ENCODE measurements at places on chromosomes 11 and 22.

DNA sequence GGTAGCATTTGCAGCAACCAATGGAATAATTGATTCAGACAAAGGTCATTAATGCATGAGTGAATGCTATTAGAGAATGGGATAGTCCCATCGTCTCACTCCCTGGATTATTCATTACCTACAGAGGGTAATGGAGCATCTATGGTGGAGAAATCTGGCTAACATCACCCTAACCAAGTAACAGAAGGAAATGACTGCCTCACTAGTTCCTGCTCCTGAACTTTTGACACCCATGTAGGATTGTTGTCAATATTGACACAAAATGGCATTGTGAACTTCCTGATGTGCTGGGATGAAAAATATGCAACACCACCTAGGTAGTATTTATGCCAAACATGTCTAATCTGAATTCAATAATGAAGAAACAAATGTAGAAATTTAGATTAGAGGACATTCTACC, 44.0 kb upstream of the KIRREL3 start:
- no peak for DNase-seq

- DNase-seq: no peak
Observed at GRCh38 chr11:122394313-122394712, 261.2 kb upstream of the UBASH3B start.

DNA sequence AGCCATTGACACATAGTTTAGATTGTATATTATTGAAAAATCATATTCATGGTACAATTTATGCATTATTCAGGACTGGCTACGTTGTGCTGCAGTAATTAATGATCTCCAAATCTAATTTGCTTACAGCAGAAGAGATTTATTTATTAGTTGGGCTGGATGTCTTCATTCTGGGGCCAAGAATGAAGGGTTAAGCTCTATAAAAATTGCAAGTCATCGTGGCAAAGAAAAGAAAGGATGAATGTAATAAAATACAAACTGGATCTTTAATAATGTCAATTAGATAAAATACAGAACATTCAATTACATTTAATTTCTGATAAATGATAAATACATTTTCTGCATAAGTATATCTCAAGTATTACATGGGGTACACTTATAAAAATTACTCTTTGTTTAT, 151.8 kb upstream of the ANO5 start:
- DNase-seq: no peak

DNA sequence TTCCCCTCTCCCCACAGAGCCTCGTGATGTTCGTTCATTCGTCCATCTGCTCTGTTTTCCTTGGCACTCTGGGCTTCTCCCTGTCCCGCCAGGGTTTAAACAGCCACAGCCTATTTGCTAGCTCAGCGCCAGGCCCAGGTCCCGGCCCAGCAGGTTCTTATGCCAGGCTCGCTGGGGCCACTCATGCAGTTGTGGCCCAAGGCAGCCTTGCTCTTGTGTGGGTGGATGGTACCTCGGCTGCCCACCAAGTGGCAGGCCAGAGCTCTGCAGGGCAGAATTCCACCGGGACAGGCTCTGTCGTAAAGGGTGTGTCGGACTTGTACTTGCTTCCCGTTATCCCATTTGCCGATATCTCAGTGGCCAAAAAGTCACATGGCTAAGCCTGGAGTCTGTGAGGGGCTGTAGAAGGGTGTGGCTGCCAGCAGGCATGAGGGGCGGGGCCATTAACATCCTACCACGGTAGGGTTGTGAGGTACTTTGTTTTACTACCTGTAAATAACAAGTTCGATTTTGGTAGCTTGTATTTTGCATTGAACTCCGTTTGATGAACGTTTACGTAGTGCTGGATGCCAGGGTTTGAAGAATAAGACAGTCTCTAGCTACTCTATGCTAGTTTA, 7.9 kb downstream of the FAM118A start:
- no peak for DNase-seq

DNA sequence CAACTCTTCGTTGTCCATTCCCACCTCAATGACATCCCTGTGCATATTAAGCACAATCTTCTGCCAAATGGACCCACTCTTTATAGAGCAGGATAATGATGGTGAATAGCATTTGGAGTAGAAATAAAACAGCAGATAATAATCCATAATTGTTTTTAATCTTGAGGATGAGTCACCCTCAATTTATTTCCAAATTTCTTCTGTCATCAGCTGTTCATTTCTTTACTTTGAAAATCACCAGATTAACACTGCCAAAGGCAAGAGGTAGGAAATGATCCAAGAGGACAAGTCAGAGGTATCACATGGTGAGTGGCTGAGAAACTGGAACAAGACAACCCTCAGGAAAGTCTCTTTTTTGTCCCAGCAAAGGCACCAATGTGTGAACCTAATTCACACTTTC, 7.3 kb upstream of the AMBRA1 start:
- no peak for DNase-seq

- no peak for DNase-seq
Observed at GRCh38 chr11:34300926-34301295, 56.9 kb downstream of the ABTB2 start.

- no peak for DNase-seq
Observed at GRCh38 chr22:29860006-29860766, 22.1 kb upstream of the ASCC2 start.

- no peak for DNase-seq
Observed at GRCh38 chr22:41914611-41915034, 251 bp downstream of the SHISA8 start.

DNA sequence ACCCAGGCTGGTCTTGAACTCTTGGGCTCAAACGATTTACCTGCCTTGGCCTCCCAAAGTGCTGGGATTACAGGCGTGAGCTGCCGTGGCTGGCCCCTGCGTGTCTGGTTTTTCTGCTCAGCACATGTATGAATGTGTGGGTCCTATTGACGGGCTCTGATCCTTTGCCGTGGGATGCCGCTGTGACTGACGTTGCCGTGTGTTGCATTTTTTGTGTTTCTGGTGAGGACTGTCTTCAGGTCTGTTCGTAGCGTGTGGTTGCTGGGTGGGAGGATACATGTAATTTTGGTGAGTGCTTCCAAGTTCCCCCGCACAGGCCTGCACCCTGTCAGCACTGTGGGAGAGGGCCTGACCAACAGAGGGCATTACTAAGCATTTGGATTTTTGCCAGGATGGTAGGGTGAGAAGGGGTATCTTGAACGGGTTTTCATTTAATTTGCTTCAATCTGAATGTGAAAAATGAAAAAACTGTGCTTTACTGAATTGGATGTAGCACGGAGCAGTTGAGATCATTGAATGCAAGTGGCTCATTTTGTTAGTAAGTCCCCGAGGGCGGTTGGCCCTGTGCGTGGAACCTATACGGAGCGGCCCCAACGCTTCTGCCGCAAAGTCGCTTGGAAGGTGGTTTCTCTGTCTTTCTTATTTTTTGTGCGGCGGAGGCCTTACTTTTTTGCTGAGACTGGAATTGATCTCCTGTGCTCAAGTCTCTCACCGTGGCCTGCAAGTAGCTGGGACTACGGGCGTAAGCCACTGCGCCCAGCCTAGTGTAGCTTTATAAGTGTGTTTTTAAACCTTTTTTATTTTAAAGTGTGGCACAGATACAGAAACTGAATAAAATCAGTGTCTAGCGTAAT, 8.2 kb downstream of the ZBED4 start:
- DNase-seq: no peak

DNA sequence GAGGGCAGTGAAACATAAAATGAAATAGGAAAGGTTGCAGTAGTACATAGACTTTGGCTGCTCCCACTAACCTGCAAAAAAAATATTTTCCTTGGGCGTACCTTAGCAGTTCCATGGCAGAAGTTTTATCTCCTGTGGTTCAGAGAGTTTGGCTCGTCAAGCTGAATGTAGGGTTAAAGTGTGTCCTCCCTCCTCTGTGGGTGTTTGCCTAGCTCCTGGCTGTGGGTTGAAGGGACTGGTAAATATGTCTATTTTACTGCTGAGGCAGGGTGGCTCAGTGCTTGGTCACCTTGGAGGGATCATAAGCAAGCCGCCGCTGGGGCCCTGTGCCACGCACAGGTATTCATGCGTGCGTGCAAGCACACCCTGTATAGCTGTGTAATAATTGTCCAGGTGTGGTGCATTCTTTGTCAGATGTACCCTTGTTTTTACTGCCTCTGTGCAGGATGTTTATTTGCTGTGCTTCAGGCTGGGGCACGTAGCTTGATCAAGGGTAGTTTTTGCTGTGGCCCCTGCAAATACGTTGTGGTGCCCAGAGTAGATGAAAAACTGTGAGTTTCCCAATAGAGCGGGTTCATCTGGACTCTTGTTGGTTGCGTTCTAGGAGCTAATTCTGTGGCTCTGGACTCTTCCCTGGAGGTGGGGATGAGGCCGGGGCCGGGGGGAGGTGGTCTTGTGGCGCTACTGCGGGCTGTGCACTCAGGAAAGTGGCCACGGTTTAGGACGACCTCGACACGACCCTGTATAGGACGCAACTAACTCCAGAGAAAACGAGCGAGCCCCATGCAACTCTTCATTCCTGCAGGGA, 732 bp upstream of the SORL1 start:
- no peak for DNase-seq

GRCh38 chr11:126284829-126285228, 1.9 kb downstream of the TIRAP start:
- DNase-seq: no peak

DNA sequence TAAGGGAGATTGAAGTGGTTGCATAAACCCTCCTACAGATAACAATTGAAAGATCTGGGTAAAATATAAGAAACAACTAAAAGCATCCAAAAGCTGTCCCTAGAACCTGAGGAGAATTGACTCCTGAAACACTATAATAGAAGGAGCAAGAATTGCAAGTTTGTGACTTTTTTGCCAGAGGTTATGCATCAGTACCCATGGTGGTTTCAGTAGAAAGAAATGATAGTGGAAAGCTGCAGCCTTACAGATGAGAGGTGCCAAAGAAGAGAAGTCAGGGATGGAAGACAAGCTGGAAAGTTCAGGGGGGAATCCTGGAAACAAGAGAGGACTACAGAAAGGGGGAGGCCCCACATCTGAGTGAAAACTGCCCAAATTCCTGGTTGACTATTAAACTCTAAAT, 80.7 kb downstream of the PACS1 start:
- DNase-seq: no peak

GRCh38 chr11:96075532-96075959, 151.6 kb upstream of the MTMR2 start:
- DNase-seq: no peak

DNA sequence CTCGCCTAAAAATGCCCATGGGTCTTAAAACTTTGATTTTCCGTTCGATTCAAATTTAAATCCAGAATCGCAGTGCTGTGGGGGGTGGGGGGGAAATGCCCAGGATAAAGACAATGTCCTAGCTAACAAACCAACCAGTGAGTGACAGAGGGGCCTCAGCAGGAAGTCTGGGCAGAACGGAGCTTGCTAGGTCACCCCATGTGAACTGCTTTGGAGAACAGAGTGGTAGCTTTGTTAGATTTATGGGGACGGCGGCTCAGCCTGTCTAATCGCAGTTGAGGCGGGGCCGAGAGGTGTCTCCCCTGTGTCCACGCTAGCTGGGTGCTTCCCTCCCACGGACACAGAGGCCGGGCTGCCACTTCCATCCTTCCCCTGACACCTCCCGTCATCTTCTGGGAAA, 243.9 kb downstream of the CTTN start:
- no peak for DNase-seq

DNA sequence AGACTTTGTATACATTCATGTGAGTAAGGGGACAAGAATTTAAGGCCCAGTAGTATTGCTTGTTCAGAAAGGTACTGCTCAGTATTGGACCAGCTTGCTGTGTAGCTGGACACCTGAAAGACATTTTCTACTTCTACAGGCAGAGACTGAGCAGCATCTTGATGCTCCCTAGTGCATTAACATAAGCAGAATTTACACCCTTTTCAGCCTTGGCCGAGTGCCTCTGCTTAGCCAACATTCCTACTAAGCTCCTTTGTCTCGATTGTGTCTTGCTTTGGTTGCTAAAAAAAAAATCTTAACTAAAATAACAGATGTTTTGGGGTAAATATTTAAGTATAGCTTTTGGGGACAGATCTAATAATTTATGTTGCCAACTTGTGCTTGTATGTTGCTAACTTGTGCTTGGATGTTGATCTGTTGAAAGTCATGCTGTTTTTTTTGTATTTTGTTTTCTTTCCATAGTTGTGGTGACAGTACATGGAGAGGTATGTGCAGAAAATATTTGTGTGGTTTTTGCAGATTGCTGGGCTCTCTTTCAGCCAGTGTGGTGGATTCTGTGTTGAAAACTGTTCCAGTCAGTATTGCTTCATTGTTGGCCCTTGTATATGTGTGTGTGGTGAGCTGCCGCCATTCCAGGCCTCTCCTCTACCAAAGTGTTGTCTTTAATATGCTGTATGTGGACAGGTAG, 3.7 kb downstream of the PTS start:
- no peak for DNase-seq

- peak; percentile 78 for DNase-seq
Observed at GRCh38 chr22:23192133-23192532, 11.8 kb downstream of the BCR start.

- peak; percentile 61 for DNase-seq
Observed at GRCh38 chr22:24140357-24140756, 40.9 kb upstream of the SUSD2 start.

DNA sequence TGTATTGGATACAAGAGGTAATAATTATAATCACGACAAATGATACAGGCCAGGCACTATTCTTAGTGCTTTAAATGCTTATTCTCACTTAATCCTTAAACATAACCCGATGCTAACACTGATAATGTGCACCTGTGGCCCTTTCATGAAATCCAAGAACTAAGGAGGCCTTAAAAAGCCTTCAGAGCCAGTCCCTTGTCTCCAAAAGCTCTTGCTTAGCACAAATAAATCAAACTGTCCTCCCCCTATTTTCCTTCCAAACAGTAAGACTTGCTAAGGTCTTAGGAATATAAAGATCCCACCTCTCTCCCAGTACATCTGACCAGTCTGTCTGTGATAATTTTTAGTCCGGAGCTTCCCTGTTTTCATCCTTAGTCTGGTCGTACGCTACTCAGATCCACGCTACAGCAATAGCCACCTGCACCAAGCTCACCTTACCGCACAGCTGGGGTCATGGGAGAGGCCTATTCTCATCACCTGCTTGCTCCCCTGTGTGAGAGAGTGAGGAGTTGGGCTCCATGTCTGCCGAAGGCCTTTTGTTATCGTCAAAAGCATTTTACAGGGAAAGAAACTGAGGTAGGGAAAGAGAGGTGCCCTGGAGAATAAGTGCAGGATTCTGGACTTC, 16.9 kb downstream of the FXYD6 start:
- DNase-seq: no peak

GRCh38 chr11:66725647-66726046, 3.4 kb downstream of the SPTBN2 start:
- DNase-seq: no peak

DNA sequence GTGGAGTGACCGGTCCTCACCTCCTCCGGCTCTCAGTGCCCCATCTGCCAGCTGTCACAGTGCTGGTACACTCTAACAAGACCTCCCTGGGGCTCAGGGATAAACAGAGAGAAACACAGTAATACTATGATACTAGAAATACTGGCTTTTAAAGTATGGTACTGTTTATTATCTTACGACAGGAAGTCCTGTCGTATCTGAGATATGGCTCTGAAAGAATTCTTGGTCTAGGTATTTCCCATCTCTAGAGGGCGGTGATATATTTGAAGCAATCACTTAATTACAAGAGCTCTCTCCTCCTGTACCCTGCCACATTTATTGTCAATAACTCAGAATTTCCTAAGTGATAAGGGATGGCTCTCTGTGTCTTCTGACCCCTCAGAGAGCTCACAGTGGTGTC, 119.1 kb downstream of the RRM1 start:
- no peak for DNase-seq
